ENCODE measurements at places on chromosomes 1 and 21.

DNA sequence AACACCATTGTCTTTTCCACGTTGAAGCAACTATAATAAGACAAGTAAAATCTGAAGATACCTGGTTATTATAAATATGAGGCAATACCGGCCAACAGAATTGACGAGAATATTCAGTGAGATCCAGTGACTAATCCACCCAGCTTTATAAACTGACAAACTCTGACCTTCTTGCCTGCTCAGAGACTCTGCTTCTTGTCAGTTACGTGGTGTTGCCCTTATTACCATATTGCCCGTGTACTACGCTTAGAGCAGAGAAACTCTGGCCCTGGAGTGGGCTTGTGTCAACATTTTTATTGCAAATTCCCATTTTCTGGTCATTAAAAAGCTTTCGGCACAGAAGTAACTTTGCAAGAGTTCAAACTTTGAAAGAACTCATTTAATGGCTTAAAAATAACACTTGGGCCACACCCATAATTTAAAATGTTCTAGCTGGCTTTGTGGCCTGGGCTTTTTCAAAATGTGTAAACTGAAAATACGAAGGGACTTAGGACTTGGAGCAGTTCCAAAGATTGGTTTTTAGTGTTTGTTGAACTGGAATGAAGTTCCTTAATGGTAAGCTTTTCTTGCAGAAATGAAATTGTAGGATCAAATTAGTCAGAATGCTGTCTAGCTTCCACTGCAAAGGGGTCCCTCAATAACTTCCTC lies 266.2 kb downstream of the LMO4 start:
- no peak for DNase-seq

DNA sequence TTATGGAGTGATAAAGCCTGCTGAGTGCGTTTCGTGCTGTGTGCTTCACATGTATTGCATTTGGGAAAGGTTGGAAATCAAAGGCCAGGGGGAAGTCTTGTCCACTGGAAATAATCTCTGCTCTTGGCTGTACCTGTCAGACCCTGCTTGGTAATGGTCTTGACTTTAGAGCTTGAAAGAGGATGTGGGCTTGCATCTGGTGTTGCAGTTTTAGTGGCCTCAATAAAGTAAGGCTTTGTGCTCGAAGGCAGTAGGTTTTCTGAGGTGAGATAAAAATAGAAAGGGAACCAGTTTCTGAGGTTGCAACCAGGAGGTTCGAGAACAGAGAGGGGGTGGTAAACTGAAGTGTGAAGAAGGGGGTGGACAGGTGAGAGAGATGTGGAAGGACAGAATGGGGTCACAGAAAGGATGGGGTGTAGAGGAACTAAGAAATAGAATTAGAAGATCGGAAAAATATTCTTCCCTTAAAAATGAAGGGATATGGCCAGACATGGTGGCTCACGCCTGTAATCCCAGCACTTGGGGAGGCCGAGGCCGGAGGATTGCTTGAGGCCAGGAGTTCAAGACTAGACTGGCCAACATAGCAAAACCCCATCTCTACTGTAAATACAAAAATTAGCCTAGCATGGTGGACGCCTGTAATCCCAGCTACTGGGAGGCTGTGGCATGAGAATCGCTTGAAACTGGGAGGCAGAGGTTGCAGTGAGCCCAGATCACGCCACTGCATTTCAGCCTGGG lies 1.5 kb downstream of the S100PBP start:
- DNase-seq, result no peak

DNA sequence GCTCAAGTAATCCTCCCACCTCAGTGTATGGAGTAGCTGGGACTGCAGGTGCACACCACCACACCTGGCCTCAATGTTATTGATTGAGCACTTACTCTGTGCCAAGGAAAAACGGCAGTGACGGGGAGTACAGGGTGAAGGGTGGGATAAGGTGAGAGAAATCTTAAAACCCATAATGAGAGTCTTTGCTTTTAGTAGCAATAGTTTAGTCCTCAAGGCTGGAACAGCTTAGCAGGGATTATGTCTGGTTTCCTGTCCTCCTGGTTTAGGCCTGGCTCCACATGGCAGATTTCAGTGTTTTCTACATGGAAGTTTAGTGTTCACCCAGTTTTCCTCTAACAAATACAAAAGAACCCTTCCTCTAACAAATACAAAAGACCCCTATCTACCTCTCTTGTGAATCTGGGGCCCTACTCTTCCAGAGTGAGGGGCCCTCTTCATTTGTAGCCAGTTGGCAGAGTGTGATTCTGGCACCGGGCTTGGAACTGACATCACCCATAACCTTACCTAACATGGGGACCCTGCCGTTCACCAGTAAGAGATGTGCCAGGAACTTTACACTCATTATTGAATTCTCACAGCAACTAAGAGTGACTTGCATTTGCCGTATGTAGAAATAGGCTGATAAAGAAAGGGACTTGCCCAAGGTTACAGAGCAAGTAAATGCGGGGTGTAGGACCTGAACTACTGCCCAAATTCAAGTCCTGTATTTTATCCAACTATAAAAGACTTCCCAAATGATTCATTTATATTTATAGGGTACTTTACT lies 6.9 kb downstream of the ZNF691 start:
- no peak for DNase-seq

GRCh38 chr1:64163431-64163830 lies 40.0 kb upstream of the UBE2U start:
- no peak for DNase-seq

GRCh38 chr1:30816211-30817076 lies 58.9 kb upstream of the LAPTM5 start:
- DNase-seq, result no peak

GRCh38 chr1:159008744-159009188 lies 941 bp upstream of the IFI16 start:
- DNase-seq, result no peak

- DNase-seq, result no peak
Measured at GRCh38 chr1:238672262-238672661, 714.1 kb upstream of the CHRM3 start.

- DNase-seq, result no peak
Measured at GRCh38 chr1:65911679-65912078, 119.0 kb downstream of the PDE4B start.

- DNase-seq, result no peak
Measured at GRCh38 chr1:210313921-210314320, 14.8 kb upstream of the HHAT start.

DNA sequence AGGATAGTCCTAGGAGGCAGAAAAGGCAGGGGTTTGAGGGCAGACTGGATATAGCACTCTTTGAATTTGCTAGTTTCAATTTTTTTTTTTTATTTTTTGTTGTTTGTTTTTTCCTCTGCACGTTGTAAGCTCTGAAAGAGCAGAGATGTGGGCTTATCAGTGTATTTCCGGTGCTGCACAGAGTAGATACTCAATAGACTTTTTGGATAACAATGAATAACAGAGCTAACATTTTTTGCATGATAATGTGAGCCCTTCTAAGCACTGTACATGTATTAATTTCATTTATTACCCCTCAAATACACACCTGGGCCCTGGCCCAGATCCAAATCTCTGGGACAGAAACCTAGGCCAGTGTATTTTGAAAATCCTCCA lies 17.1 kb upstream of the PARP1 start:
- no peak for DNase-seq

DNA sequence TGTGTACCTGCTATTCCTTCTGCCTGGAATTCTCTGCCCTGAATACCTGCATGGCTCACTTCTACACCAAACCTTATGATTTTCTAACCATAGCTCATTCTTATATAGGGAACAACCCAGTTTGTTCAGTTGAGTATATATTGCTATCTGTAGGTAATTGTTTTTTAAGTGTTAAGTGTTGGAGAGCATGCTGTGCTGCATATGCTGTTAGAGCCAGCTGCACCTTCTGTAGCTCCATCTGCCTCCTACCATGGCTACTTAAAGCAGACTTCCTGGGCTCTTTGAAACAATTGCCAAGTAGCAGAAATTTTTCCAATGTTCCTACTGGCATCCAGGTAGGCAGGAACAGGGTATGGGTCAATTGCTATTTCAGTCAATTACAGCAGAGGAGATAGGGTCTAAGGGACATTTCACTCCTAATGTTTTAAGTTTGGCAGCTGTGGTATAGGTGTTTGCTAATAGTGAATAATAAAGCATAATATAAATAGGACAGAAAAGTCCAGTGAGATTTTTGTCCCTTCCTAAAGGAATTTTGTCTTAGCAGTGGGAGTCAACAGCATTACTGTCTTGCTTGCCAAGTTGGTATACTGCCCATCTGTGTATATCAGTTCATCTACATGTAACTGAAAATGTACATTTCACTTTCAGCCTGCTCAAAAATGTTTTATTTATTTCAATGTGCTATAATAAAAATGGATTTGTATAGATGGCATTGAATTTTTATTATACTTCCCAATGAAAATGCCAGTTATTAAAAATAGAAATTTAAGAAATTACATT lies 34.0 kb upstream of the C1orf115 start:
- DNase-seq, result no peak

DNA sequence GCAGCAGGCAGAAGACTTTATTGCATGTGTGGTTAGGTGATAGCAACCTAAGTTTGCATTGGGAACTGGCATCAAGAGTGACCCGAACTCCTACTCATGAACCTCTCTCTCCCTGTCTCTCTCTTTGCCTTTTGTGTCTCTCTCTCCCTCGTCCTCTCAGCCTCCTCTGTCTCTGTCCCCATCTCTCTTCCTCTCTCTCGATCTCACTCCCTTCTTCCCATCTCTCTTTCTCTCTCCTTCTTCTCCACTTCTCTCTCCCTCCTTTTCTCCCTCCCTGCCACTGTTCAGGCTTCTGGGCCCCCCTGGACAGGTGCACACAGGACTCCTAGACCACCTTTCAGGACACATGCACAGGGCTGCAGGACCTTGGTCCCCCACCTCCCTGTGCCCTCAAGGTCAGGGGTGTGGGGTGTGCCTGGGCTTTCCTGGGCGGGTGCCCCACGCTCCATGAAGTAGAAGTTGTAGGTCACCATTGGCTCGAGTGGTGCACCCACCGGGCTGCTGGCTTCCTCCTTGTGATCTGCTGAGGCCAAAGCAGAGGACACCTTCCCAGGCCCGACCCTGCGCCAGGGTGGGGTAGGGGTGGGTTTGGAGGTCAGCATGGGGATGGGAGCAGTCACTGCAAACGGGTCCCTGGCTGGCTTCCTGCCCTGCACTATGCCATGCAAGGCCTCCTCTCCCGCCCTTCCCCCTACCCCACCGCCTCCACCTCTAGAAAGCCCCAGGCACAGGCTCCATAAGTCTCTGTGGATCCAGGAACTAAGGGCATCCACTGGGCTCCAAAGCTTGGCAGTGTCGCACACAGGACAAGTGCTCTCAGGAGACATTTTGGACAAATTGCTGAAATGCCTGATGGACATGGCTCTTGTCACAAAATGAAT lies 13.2 kb upstream of the ZBTB17 start:
- no peak for DNase-seq

- no peak for DNase-seq
Measured at GRCh38 chr1:185017338-185017737, 28.0 kb upstream of the RNF2 start.

DNA sequence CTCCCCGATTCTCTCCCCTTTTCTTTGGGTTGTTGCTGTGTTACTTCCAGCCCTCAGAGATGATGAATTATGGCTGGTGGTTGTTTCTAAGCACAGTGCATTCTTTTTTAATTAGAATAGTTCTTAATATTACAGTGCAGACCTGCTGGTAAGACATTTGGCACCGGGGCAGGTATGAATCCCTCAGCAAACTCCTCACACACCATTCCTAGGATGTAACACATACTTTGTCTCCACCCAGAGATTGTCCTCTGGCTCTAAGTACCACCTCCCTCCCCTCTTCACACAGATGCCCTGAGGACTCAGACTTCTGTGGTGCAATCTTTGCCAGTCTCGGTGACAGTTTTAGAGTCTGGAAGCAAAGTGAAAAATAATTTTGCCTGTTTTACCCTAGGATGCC lies 143.1 kb downstream of the HLX start:
- DNase-seq, result no peak

GRCh38 chr1:154857022-154857421 lies 13.1 kb downstream of the KCNN3 start:
- DNase-seq, result no peak

- no peak for DNase-seq
Measured at GRCh38 chr1:74471470-74471869, 40.9 kb downstream of the LRRC53 start.

DNA sequence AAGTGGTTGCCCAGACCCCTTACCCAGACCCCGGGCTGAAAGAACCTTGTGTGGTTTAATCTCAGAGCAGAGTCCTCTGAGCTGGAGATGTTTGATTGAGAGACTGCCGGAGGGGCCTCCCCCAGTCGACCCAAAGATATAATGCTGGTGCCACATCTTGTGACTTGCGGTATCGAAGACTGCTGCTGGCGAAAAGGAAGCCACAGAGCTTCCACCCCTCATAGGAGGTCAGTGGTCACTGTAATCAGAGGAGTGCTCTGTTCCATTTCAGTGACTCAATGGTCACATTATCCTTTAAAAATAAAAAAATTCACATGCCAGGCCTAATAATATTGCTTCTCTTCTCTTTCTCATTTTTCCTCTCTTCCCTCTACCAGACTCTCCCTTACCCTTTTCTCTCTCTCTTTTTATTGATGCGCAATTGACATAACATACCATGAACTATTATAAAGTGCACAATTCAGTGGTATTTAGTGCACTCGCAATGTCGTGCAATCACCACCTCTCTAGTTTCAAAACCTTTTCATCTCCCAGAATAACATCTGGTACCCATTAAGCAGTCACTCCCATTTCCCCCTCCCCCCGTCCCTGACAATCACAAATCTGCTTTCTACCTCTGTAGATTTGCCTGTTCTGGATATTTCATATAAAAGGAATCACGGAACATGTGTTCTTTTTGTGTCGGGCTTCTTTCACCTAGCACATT lies 52.6 kb upstream of the LYST start:
- DNase-seq, result no peak

GRCh38 chr1:67771152-67771551 lies 62.1 kb downstream of the GNG12 start:
- DNase-seq, result no peak

GRCh38 chr21:45390121-45390751 lies 14.7 kb upstream of the COL18A1 start:
- no peak for DNase-seq

DNA sequence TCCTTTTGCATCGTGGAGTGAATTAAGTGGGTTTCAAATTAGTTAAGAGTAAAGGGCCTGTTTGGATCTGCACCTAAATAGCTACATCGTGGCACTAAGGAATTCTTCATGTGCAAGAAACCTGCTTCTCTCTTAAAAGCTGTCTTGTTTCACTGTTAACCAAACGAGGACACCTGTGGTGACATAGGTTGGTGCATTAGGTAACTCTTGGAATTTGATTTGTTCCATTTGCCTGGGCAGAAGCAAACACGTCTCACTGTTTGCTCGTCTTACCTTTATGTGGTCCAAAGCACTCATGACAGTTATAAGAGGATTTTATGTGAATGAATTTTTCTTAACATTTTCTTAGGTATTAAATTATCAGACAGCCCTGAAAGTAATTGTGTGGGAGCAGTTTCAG lies 60.9 kb downstream of the PRDM2 start:
- no peak for DNase-seq
